ENCODE measurements at places on chromosomes 6 and 20.

DNA sequence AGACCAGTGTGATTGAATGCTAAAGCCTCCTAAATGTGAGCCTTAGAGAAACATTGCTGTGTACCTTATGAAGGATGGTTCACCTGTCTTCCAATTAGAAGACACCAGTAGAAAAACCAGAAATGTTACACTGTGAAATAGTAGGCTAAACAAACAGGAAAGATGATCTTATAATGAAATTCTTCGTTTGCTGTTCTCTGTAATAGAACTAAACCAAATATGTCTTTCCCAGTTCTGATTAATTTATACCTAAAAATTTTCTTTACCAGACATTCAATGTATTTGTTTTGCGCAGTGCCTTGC lies 114.8 kb downstream of the RTN4IP1 start:
- DNase-seq = no peak

- DNase-seq = no peak
Measured at GRCh38 chr6:6717953-6718352, 129.4 kb downstream of the LY86 start.

- DNase-seq = no peak
Measured at GRCh38 chr6:15614277-15614676, 48.6 kb downstream of the DTNBP1 start.

GRCh38 chr6:115194981-115195638 lies 852.3 kb upstream of the HS3ST5 start:
- DNase-seq = no peak

DNA sequence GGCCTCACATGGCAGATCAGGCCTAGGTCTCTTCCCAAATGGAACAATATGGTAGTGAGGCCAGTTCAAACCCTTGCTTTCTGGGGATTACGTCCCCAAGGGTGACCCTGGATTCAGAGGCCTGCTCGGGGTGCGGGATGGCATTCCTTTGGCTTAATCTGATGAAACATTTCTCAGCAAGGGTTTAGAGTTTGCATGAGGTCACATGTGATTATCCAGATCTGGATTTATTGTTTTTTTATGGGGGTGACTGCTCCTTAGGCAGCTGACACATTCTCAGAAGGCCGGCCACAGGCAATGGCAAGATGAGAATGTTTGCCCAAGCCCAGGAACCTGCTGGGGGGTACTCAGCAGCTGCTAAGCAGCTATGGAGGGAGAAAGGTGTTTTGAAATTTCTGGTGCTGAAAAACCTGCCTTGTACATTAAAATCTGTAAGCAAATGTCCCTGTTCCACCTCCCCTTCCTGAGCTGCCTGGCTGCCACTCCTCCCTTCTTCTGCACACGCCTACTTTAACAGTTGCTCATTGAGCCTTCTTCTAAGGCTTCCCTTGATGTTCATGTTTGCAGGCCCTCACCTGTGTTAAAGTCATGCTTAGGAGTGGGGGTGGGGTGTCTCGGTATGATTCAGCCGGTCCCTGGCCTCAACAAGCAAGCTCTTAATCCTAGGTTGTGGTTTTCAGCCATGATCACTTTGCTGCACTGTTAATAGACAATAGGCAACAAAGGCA lies 37.9 kb upstream of the FUCA2 start:
- DNase-seq = no peak

All from GM19239 (cell line).